ENCODE measurements at places on chromosomes 5 and 9.

DNA sequence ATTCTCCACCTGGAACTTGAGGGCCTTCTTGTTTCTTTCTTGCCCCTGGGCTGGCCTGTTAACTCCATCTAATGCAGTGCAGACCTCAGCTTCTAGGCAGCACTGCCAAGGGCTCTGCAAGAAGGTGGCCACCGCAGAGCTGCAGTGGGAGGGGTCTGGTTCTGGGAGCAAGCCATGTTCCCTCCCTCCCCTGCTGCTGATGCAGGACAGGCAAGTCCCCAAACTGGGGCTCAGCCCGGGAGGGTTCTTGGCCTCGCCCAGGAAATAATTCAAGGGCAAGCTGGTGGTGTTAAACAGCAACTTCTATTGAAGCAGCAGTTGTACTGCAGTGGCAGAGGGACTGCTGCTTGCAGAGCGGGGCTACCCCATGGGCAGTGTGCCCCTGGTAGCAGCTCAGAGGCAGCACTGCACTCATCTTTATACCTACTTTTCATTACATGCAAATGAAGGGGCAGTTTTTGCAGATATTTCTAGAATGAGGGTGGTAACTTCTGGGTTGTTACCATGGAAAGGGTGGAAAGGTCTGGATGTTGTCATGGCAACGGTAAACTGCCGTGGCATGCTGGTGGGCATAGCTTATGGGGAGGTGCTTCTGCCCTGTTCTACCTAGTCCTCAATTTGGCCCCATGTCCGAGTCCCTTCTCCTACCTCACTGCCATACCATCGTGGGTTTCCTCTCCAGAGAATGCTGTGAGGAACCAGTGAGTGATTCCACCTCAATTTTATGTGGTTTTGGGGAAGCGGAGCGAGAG is 82.1 kb downstream of the WDR41 start:
- DNase-seq, result no peak

GRCh38 chr9:33133186-33133585 is 34.0 kb downstream of the B4GALT1 start:
- no peak for DNase-seq

DNA sequence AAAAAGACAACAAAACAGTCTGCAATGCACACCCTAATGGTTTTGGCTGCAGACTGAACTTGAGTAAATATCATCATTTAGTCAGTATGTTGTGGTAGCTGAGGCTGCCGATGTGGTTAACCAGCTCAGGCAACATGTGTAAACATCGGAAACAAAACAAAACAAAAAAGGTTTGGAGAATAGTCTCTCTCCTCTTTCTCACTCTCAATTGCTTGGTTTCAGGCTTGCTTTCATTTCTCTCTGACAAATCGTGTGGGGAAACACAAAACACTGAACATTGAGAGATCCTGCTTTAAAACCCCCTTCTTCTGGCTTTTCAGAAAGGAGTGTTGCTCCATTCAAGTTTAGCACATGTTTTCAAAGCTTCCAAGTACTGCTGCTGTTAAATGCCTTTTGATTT is 453.3 kb downstream of the BNC2 start:
- DNase-seq, result peak; percentile 78

DNA sequence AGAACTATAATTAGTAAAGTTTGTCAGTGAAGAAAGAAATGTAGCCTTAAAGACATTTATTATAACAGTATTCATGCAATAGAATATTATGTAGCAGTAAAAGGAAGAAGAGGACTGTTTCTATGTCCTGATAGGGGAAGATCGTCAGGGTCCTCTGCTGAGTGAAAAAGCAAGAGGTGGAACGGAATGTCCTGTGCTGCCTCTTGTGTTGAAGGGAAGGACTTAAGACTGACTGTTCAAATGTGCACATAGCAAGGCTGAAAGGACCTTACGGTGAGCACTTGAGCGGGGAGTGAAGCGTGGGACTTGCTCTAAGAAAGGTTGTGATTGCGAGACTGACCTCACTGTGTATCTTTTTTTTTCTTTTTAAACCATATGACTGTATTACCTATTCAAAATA is 63.2 kb downstream of the SNX24 start:
- DNase-seq, result no peak

DNA sequence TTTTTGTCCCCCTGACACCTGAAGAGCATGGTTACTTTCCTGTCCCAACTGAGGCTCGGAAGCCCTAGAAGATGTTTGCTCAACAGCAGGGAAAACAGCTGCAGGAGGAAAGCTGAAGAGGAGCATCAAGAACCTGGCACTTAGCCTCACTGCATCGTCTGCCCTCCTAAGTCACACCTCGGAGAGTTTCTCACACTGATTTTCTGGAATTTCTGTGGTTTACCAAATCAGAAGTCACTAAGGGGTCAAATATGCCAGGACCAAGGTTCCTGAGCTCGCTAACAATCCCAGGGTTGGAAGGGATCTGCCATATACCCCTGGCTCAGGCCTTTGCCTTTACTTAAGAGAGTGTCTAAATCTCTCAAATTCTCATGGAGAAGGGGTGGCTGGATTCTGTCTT is 5.3 kb downstream of the IL12B start:
- DNase-seq, result no peak

DNA sequence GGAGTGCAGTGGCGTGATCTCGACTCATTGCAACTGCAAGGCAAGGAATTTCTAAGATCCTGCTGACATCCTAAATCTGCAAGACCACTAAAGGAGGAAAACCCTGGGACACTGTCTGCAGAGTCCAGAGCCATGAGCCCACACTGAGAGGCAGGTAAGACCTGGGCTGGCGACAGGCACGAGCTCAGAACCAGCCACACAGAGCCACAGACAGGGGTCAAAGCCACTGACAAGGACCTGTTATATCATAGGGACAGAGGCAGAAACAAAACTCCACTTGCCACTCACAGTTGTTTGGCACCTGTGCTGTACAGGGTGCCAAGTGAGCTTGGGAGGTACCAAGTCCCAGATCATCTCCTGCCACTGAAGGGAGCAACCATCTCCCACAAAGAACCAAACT is 34.2 kb downstream of the IPPK start:
- DNase-seq, result no peak

- DNase-seq, result no peak
Observed at GRCh38 chr5:158487664-158488063, 612.1 kb downstream of the EBF1 start.

GRCh38 chr9:115985657-115986056 is 167.9 kb upstream of the PAPPA start:
- DNase-seq, result no peak

- no peak for DNase-seq
Observed at GRCh38 chr5:176133289-176133870, 104.8 kb upstream of the SIMC1 start.

- DNase-seq, result no peak
Observed at GRCh38 chr9:128416432-128417019, 4.1 kb upstream of the CERCAM start.

DNA sequence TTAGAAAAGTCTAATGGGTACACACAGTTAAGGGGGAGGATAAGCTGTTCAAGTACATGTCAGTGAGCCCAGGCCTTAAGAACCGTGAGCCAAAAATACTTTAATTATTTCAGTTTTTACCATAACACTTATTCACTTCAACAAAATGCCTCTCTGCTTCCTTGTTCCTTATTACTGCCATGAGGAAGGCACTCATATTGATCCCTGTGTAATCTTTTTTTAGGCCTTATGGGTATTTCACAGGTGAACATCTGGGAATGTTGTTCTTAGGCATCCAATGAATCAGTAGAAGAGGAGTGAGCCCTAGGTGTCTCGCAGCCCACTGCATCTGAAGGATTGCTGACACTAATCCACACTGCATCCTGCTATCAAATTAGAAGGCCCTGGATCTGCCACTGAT is 13.5 kb upstream of the DMAC1 start:
- no peak for DNase-seq

GRCh38 chr9:134959971-134960310 is 42.2 kb upstream of the FCN1 start:
- DNase-seq, result no peak

GRCh38 chr5:34721327-34721726 is 65.2 kb downstream of the RAI14 start:
- DNase-seq, result no peak

DNA sequence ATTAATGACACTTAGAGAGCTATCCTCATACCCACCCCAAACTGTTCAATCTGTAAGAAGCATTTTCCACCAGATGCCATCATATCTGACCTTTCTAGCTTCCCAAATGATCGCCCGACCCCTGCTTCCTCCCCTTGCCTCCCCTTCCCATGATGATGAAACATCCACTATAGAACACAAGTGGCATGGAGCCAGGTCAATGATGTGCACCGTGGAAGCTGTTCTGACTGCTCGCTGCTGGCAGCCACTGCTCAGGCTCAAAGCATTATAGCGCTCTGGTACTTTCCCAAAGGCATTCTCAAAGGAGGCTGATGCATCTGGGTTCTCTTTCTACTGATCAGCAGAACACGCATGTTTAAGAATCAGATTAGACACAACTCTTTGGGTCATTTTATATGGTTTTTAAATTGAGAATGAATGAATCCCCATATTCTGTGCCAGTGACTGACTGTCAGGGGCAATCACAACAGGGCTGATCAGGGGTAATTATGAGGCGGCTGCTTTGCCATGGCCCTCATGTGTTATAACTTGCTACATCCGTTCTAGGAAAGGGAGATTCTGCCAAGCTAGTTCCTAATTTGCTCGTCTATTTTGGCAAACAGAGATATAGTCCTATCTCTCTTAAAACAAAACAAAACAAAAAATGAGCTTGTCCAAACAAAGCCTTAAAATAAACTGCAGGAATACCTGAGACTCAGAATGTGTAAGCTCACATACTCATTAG is 343.7 kb downstream of the ENC1 start:
- no peak for DNase-seq

- no peak for DNase-seq
Observed at GRCh38 chr9:112042769-112043168, 132.3 kb downstream of the SUSD1 start.

GRCh38 chr9:23322392-23322791 is 503.6 kb downstream of the ELAVL2 start:
- DNase-seq, result no peak

GRCh38 chr5:39648085-39648847 is 223.5 kb upstream of the DAB2 start:
- DNase-seq, result no peak

GRCh38 chr9:128022886-128023285 is 42.1 kb upstream of the EEIG1 start:
- DNase-seq, result no peak

- no peak for DNase-seq
Observed at GRCh38 chr5:157764531-157764930, 21.0 kb downstream of the LSM11 start.

DNA sequence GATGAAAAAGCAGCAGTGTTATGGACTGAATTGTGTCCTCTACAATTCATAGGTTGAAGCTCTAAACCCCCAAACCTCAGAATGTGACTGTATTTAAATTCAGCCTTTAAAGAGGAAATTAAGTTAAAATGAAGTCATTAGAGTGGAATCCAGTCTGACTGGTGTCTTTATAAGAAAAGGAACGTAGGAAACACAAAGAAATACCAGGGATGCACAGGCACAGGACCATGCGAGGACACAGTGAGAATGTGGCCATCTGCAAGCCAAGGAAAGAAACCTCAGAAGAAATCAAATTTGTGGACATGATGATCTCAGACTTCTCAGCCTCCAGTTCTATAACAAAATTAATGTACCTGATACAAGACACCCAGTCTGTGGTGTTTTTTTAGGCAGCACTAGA is 971.2 kb upstream of the CDH9 start:
- DNase-seq, result no peak

DNA sequence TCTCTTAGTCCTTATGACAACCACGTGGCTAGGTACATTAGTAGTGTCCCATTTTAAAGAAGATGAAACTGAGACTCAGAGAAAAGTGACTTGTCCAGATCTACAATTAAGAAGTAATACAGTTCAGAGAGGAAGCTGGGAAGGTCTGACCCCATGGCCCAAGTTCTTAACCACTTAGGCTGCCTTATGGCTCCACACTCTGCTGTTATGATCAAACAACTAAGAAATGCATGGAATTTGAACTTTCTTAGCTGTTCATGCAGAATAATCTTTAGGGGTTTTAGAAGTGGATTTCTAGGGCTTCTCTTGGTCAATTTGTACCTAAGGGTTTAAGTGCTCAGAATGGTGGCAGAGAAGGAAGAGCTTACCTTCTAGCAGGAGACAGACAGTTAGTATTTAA is 128.0 kb upstream of the MSX2 start:
- DNase-seq, result no peak

GRCh38 chr9:133771486-133772482 is 33.6 kb upstream of the SARDH start:
- DNase-seq, result no peak

Data from AG09309 (cell line).